Heart right ventricle (tissue), 16 donors: ENCODE measurements at places on chromosomes 16 and 17.

DNA sequence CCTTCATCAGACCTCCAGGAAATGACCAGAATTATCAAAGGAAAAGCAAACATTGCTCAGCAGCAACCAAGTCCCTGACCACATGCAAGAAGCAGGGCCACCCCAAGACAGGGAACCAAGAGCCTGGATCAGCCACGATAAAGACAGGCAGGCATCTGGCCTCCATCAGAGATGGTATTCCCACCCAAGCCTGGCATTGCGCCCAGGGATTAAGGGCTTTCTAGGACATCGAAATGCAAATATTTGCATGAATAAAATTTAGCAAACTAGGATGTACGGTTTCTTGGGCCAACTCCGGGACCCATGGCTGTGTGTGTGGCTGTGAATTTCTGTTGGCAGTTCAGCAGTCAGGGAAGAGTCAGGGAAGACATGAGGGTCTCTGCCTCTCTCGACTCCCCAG lies 241.4 kb upstream of the DYNLRB2 start:
- no peak for DNase-seq

- no peak for DNase-seq
These were observed 5.8 kb upstream of the SPIRE2 start for GRCh38 chr16:89822188-89823086.

- DNase-seq = no peak
These were observed 18.3 kb upstream of the DDX52 start for GRCh38 chr17:37661400-37662014.

- DNase-seq = no peak
These were observed 10.7 kb downstream of the CACNA1H start for GRCh38 chr16:1163567-1164055.

DNA sequence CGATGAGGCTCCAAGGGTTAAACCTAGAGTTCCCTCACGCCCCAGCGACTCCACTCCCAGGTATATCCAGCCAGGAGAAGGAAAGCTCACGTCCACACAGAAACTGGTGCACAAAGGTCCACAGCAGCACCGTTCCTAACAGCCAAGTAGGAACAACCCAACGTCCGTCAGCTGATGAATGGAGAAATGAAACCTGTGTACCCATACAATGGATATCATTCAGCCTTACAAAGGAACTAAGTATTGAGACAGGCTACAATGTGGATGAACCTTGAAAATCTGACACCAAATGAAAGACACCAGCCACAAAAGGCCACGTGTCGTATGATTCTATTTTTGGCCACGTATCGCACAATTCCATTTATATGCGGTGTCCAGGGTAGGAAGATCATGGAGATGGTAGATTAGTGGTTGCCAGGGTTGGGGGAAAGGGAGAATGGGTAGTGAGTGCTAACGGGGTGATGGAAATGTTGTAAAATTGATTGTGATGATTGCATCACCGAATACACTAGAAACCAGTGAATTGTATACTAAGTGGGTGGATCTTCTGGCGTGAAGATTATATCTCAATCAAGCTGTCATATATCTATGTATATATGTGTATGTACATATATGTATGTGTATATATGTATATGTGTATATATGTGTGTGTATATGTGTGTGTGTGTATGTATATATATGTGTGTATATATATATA lies 30.1 kb downstream of the NLRC3 start:
- no peak for DNase-seq

DNA sequence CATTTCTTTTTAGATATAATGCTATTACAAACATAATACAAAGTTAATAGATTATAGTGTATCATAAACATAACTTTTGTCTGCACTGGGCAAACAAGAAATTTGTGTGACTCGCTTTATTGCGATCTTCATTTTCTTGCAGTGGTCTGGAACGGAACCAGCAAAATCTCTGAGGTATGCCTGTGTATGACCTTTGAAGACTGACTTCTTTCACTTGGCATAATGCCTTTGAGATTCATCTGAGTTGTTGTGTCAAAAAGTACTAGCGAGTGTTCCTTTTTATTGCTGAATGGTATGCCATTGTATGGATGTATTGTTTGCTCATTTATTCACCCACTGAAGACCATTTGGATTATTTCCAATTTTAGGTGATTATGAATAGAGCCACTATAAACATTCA lies 69.2 kb downstream of the TANC2 start:
- DNase-seq = no peak

DNA sequence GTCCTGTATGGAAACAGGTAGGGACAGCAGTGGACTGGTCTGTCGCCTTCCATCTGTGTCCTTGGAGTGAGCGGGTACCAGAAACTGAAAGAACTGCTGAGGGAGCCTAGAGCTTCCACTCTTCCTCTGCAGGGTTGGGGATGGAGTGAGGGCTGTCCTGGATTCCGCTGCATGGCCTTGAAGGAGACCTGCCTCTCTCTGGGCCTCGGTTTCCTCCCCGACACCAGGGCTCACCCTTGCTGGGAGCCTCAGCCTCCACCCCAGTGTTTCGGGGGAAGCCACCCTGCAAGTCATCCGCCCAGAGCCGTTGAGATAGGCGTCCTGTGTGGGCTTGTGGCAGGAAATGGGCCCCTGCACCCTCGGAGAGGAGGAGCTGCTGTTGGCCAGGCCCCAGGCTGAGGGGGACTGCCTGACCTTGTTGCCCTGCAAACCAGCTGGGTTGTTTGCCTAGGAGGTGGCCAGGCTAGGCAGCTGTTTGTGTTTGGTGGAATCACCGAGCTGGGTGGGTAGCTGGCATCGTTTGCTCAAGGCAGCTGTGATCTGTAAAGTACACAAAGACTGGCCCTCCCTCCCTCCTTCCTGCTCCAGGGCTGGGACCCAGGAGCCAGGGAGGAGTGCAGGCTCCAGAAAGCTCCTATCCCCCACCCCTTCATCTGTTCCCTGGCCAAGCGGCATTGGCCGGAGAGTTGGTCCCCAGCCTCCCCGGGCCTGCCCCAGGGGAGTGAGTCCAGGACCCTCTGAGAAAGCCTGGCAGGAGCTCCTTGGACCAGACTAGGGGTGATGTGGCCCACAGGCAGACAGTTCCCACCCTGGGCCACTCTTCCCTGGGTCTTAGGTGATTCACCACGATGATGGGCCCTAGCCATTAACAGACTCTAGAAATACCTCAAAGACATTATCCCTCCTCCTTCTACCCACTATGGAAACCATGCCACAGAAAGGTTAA lies 1.3 kb downstream of the RAB37 start:
- DNase-seq = no peak

- DNase-seq = no peak
These were observed 2.2 kb upstream of the FOXK2 start for GRCh38 chr17:82517230-82517865.
